ENCODE measurements at places on chromosomes 6 and 20.

DNA sequence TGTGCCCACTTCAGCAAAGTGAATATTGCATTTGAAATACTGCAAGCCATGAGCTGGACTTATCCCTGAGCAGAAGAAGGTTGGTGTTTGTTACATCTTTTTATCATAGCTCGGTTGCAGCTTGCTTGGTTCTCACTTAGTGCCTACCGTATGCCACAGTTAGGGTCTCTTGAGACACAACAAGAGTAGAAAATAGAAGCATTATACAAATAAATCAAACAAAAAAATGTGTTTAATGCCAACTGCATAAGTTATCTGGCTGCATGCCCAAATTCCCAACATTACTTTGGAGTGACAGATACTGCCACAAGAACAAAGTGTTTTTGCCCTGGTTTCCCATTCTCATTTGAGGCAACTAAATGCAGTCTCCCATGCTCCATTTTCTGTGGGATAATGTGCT is 53.9 kb upstream of the LAMP5 start:
- no peak for DNase-seq

DNA sequence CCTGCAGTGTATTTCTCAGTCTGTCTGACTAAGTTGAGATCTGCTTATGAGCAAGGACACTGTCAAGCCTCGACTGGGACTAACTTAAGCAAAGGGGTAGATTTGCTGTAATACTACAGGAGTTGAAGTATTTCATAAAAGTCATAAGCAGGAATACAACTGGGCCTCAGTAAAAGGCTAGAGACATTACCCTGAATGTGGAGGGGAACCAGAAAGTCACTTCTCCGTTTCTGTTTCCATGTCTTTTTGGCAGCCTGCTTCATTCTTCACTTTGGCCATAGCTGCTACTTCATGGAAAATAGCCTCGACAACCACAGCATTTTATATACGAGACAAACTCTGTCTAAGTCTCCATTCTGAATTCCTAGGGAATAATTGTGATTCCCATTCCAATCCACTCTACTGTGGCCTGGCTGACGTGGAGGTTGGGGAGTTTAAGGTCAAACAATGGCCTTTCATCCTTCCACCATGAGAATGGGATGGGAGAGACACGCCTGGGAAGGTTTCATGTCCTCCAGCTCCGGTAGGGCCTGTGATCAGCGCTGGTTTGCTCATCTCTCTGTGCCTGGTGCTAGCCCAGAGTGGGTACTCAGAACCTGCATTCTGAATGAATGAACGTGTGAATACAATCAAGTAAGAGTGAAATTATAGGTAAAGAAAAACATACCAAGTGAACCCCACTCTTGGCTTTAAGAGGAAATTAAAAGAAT is 37.1 kb upstream of the DUSP22 start:
- DNase-seq, result no peak

- no peak for DNase-seq
These were observed 275.0 kb downstream of the KHDC1L start for GRCh38 chr6:72950114-72950860.

DNA sequence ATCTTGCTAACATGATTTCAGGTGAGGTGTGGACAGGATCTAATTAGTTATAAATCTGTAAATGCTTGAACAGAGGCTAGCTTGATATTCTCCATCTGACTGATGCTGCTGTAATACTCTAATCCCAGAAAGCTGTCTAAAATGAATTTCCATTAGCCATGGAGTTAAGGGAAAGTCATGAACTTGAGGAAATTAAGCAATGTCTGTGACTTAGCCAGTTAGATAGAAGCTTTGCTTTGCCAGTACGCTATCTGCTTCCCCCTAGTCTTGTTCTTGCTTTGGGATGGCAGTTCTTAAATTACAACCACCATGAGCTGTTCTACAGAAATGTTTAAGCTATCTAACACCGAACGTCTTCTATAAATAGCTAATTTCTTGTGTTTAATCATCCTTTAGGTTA is 195.7 kb downstream of the PRL start:
- no peak for DNase-seq

DNA sequence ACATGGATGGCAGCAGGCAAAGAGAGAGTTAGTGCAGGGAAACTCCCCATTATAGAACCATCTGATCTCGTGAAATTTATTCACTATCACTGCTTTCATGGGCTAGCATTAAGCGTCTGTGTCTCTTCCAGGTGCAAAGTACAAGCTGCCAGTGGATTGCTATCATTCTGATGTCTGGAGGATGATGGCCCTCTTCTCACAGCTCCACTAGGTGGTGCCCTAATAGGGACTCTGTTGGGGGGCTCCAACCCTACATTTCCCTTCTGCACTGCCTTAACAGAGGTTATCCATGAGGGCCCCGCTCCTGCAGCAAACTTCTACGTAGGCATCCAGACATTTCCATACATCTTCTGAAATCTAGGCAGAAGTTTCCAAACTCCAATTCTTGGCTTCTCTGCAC is 347.8 kb upstream of the HS3ST5 start:
- DNase-seq, result no peak

GRCh38 chr6:34543421-34543820 is 12.7 kb downstream of the SPDEF start:
- DNase-seq, result no peak

DNA sequence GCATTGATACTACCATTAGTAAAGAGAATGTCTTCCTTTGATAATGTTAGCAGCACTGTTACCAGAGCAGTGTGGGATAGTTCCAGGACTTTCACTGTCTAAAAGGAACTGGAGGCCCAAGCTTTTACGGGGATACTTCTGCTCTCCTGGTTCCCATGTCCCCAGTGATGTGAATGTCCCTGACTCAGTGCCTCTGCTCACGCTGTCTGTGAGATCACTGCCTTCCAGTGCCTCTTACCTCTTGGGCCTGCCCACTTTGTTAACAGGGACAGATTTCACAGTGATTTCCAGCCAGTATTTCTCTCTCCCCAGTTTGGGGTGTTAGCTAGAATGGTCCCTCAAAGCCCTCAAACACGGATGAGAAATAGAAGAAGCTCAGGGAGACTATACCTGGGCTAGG is 14.4 kb downstream of the PTPRA start:
- DNase-seq, result no peak

DNA sequence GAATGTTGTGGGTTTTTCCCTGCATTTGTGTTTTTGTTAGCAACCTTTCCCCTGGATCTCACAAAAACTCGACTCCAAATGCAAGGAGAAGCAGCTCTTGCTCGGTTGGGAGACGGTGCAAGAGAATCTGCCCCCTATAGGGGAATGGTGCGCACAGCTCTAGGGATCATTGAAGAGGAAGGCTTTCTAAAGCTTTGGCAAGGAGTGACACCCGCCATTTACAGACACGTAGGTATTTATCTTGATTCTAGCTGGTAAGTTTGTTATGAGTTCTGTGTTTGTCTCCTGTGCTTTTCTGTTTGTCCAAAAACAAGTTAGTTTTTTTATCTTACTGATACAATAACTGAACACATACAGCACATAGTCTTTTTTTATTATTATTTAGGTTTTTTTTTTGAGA is 3.0 kb downstream of the SLC25A27 start:
- DNase-seq, result no peak

DNA sequence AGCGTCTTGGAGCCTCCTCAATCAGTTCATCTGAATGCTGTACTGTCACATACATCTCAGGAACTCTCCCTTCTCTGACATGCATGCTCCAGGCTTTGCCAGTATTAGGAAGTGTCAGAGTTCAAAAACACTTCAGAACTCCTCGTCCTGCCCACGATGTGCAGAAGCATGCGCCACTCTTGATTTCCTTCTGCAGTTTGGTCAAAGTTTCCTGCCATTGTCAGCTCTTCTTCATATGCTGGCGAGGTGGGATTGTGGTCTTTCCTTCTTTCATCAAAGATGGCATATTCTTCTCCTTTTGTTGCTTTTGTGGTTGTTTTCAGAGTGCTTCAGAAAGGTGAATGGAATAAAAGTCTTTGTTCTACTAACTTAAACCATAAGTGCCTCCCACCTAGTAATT is 21.0 kb downstream of the SLC13A3 start:
- DNase-seq, result no peak

DNA sequence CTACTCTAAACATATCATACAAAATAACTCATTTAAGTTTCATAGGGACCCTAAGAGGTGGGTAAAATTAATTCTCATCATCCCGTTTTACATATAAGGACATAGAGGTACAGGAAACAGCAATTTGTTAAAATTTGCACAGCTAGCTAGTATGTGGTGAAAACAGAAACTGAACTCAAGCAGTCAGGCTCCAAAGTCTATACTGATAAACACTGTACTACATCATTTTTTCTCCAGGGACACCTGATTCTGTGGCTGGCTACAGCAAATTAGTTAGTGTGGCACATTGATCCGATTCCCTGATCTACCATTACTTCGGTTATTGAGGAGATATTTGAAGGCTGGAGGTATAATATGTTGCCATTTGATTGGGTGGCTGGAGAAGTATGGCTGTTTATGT is 36.2 kb upstream of the E2F3 start:
- DNase-seq, result no peak

DNA sequence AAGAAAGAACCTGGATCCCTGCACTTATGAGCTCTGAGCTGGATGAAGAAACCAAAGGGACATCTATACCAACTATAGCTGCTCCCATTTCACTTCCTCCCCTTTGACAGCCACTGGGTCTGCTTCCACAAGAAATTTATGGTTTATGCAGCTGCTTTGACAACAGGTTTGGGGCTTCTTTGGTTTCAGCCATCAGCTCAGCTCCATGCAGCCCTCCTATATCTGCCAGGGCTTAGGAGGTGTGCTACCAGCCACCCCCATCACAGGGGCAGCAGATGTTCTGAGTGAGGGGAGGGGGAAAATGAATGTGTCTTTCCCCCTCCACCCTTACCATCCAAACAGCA is 29.2 kb upstream of the PKHD1 start:
- DNase-seq, result no peak

GRCh38 chr6:121826156-121826810 is 390.8 kb downstream of the GJA1 start:
- no peak for DNase-seq

- no peak for DNase-seq
These were observed 348.4 kb downstream of the KIF16B start for GRCh38 chr20:16224836-16225235.

DNA sequence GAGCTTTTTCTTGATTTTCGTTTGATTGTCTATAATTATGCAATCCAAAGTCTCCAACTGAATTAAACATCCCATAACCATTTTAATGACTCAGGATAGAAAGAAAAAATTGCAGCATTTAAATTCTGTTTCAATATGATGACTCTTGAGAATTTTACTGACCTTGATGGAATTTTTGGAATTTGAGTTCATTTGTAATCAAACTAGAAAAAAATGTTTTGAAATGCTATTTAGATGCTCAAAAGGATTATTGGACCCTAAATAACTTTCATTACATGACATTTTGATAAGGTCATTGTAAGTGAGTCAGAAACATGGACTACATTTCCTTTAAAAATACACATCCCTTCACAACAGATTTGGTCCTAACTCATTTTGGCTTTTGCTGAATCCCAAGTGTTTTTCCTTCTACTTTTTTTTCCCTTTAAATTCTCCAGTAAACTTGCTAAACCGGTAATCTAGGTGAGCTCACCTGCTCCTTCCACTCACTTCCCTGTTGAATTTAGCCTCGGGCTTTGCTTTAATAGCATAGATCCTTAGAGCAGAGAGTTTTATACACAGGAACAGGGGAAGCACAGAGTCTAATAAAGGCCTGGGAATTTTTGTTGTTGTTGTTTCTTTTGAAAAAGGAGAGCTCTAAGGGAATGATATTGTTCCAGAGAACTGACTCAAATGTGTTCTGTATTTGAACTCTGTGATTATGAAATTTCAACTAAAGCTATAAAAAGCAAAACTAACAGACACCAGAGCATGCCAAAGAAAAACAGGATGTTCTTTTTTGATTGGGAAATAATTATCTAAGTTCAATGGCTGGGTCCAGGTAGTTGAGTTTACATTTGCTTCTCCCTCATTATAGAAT is 1088.2 kb upstream of the CITED2 start:
- no peak for DNase-seq

DNA sequence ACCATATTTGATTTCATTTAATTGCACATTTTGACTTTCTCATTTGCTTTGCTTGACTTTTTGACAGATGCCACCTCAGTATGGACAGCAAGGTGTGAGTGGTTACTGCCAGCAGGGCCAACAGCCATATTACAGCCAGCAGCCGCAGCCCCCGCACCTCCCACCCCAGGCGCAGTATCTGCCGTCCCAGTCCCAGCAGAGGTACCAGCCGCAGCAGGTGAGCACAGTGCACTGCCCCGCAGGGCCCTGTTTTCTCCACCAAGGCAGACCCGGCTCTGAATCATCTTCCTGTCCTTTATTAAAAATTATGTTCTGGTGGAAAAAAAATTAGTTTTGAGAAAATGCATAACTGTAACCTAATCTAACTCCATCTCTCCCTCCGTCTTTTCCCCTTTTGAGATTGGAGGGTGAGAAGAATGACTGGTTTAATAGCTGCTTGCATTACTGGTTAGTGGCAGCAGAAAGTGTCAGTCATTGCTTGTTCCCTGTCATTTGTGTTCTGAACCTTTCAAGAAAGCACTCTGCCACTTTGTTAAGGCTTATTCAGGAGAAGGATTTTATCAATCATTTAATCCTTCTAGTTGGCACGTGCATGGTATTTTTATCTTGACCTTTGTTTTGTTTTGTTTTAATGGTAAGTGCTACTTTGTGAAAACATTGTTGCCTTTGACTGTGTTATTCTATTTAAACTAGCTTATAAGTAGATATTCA is 124.3 kb downstream of the ARID1B start:
- no peak for DNase-seq
